ENCODE measurements at places on chromosomes 12 and 14.
A peak's percentile ranks its signal among the peaks of the same experiment; 100 is the strongest.

GRCh38 chr12:75560167-75560566 is 48.8 kb upstream of the KRR1 start:
- DNase-seq: peak; percentile 59

DNA sequence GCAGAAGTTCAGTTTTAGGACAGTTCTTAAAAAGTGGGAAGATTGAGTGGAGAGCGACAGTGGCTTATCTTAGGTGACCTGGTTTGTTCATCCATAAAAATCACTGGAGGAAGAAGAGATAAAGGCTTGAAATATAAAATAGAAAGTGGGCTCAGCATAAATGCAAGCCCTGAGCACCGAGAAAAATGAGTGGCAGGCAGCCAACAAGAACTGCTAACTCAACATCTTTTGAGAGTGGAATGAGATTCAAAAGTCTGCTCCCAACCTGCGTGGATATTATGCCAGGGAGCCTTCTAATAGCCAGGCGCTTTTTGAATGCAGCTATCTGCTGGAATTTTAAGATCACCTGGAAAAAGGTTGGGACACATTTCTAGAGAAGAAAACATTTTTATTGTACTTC is 666.5 kb downstream of the FLRT2 start:
- DNase-seq: no peak

GRCh38 chr12:43621262-43621661 is 69.3 kb upstream of the ADAMTS20 start:
- DNase-seq: no peak

GRCh38 chr12:125136702-125137101 is 71.5 kb downstream of the AACS start:
- no peak for DNase-seq

- DNase-seq: no peak
Measured at GRCh38 chr14:104729835-104730181, 5.8 kb downstream of the ADSS1 start.
